ENCODE measurements at places on chromosomes 1 and 21.
A peak's percentile ranks its signal among the peaks of the same experiment; 100 is the strongest.

- DNase-seq: no peak
Observed at GRCh38 chr1:186494832-186495271, 33.9 kb upstream of the PDC start.

DNA sequence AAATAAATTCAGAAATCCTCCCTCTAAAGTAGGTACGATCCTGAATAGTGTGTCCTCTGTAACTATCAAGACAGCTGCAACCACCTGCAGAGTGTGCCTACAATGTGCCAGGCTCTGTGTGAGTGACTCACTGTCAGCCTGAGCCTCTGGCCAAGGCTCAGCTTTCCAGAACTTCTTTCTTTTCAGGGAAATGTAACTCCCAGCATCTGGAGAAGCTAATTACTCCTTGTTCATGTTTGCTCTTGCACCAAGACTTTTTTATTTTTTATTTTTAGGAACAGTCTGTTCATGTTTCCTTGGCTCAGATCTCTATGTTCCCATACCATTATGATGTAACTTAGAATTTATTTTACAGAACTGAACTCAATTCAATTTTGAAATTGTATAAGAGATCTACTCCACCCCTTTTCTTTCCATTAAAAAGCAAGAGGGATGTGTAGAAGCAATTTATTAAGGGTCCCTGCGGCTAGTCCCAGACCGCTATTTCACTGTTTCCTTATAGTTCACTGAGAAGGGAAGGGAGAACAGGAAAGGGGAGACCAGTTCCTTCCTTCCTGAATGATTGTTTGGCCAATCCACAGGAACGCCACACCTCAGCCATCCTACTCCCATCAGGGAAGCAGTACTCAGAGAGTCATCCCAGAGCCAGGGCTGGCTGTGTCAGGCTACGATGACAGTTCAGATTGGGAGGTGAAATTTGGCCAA, 112.4 kb upstream of the ZNF648 start:
- no peak for DNase-seq

DNA sequence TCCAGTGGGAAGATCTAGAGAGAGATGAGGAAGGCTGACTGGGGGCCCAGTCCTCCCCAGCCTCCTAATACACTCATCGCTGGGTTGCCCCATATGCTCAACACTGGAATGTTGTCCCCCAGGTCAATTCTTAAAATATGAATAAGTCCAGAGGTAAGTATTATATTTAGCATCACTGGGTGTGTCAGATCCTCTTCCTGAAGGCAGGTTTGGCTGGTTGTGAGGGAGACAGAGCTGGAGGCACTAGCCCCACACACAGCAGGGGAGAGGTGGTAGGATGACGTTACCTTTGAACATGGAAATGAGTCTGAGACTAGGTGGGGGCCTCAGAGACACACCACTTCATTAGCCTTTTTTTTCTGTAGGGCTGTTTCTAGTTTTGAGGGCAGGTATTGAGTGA, 42.6 kb downstream of the SLC44A3 start:
- no peak for DNase-seq

- no peak for DNase-seq
Observed at GRCh38 chr1:6080469-6080868, 34.8 kb downstream of the KCNAB2 start.

DNA sequence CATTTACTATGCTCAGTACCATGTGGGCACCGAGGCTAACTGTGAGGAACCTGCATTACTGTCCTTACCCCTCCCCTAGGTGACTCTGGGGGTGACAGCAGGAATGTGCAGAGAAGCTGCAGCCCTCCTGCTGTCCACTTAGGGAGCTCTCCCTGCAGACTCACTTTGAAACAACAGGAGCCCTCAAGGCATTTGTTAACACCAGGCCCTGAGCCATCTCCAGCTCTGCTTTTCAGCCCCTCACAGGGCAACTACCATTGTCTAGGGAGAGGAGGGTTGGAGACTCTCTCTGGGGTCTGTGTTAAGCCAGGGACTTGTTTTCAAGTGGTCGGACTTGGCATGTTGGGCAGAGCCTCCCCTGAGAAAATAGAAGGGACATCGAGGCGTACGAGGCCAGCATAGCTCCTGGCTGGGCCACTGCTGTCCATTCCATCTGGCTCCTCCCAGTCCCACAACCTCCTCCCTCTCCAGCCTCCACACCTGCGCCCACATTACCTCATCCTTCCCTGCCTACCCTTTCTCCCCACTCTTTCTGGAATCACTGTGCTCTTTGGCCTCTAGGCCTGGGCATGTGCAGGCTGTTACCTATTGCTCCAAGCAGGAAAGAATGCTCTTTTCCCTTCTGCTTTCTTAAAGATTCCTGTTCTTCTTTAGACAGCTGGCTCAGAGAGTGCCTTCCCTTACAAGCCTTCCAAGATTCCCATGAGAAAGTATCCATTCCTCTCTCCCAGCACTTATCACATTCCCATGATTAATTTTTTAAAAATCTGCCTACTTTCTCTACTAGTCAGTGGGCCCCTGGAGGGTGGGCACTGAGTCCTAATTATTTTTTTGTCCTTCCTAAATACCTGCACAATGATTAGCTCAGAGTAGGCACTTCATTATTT, 102.7 kb upstream of the GCLM start:
- no peak for DNase-seq

DNA sequence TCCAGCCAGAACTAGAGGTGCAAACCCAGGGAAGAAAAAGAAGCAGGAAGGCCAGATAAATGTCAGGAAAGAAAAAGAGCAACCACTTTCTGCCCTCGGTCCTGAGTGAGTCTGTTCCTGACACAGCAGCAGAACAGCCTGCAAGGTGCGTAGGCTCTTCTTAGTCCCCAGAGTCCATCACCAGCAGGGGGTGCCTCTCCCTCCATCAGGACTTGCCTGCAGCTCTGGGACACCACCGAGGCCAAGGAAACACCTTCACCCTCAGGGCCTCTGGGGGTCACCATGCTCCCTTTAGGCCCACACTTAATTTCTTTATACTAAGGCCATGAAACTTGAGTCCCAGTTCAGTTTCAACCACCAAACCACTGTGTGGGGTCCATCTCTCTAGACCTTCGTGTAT, 43.7 kb upstream of the NFASC start:
- DNase-seq: no peak

GRCh38 chr1:154335025-154335714, 9.8 kb downstream of the ATP8B2 start:
- peak; percentile 81 for DNase-seq

GRCh38 chr1:167209044-167209443, 11.6 kb upstream of the POU2F1 start:
- no peak for DNase-seq

Measured in SW480 (cell line).